Left hindlimb (tissue), 1 donor: ENCODE measurements at places on chromosomes 5 and 9.

- peak; percentile 54 for DNase-seq
These were observed 715 bp downstream of the FGF10 start for GRCh38 chr5:44388321-44389089.

DNA sequence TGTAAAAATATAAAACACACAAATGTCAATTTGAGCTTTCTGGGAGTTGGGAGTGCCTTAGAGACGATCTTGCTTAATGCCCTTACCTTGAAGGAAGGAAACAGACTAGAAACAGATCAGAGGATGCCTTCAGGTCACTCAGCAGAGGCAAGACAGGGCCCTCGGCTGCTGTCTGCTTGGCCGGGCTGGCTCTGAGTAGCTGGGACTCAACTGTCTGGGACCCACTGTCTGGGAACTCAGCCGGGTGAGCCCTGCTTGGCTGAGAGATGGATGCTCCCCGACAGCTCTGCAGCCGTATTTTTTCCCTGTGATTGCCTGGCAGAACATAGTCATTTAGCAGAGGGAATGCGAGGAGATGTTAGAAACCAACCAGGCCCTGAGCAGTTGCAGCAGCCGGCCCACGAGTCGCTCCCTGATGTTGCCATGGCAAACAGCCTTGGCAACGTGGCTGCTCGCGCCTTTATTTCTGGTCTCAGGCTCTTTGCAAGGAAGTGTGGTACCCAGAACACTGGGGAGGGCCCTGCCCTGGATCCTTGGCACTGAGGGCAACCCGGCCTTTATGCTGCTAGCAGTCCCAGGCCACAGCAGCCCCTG, 10.9 kb downstream of the PPARGC1B start:
- DNase-seq, result no peak

DNA sequence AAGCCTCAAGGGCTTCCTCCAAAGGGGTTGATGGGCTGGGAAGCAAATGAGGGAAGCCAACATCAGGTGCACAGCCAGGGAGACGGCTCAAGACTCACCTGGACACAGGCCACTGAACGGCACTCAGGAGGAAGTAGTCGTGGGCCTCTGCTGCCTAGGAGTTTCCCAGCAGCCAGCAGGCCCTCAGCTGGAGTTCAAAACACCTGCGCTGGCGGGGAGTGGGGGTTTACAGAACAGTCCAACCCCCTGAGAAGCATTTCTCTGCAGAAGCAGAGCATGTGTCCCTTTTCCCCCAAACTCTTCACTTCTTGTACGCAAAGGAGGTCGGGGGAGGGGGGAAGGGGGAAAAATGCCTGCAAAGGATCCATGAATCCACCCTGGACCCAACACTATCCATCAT, 2.3 kb downstream of the WHRN start:
- no peak for DNase-seq

- DNase-seq, result no peak
These were observed 103.1 kb downstream of the PAX5 start for GRCh38 chr9:36930941-36931340.

GRCh38 chr5:34598177-34598794, 57.8 kb upstream of the RAI14 start:
- no peak for DNase-seq

DNA sequence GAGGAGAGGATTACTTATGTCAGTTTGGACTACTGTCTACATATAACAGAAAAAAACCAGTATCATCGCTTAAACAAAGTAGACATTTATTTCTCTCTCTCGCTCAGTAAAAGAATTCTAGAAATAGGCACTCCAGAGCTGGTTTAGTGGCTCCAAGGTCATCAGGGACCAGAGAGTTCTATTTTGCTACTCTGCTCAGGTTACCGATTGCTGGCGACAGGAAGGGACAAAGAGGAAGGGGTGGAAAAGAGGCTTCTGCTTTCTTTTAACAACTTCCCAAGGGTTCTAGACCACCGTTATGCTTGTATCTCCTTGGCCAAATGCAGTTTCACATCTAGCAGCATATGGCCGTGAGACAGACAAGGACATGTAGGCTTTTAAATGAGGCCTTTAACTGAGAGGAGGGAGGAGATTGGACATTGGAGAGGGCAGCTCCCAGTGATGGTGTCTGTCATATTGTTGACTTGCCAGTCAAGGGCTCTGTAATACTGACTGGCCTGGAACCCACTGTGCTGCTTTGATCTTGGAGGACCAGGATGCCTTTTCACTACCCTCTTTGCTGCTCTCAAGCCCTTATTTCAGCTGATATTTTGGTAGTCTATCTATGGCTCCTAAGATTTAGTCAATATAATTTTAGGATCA, 15.6 kb upstream of the DCP2 start:
- DNase-seq, result no peak

DNA sequence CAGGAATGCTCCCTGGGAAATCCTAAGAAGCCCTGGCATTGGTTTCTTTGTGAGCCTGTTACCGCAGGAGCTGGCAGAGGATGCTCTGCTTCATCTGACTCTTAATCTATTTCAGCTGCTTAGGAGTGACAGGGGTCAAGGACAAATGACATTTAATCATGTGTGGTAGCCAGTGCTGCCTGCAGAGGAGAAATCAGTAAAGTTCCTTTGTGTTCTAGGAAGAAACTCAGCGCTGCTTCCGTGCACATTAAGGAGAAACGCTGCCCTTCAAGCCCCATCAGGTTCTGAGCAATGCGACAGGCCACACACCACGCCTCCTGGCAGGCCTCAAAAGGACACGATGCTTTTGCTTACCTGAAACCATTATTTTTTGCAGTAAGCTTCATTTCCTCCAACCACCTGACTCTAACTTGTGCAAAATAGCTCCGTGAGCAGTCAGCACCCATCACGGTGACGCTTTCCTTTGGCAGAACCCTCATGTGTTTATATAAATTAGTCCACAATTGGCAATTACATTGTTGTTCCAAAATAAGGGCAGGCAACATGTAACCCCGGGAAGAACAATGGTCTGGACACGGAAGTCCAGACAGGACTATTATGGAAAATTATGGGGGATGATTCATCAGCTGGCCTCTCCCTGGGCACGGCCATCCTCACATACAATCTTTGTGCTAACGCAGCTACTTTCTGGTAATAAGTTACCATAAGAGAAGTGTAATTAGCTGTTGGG, 387.9 kb upstream of the DAP start:
- no peak for DNase-seq

DNA sequence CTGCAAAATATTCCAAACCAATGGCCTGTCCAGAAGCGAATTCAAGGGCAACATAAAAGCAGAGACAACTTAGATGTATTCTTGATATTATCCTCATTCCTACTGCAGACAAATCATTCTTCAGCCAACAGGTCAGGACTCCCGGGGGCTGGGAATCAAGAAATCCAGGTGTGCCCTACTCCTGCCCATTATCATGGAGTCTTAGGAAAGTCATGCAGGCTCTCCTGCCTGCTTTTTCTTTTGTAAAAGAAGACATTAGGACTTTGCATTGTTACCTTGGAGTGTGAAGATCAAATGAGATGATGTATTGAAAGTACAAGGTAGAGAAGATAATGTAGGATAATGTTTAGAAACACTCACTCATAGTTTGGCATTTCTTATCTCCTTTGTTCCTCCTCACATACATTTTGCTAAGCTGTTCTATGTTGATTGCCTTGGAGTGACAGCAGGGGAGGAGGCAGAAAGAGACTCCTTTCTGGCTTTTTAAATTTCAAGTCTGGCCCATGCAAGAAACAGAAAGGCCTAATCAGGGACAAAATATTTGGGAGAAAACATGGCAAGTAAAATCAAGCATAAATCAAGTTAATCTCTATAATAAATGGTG, 113.8 kb downstream of the SV2C start:
- DNase-seq, result no peak

GRCh38 chr5:172859966-172860365, 25.9 kb downstream of the ERGIC1 start:
- DNase-seq, result no peak

GRCh38 chr5:53002491-53002890, 13.3 kb downstream of the ITGA2 start:
- no peak for DNase-seq

- DNase-seq, result peak; percentile 94
These were observed 61.8 kb downstream of the SPATA31C2 start for GRCh38 chr9:88076286-88077070.

GRCh38 chr9:112629671-112630485, 88.0 kb downstream of the INIP start:
- no peak for DNase-seq

- no peak for DNase-seq
These were observed 58.6 kb downstream of the GCNT4 start for GRCh38 chr5:74993743-74994142.

DNA sequence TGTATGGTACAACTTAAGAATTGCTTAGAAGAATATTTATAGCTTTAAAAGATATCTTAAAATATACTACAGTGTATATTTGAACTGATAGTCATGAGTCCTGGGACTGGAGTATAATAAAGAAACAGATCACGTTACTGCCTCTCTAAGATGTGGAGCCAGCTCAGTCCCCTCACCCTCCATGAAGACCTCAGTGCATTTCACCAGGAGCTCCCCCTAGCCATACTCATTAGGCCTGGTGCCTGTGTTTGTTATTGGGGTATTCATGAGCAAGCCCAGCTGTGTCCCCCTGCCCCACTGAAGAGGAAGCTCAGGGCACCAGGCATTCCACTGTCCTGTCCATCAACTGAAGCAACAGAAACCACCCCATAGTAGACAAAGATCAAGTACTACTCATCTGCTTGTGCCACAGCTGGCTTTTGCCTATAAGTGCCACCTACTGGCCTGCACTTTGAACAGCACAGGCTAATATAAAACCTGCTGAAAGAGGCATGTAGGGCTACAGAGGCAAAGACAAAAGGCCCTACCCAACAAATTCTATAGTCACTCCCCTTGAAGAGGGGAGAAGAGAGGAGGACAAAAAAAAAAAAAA, 850.2 kb upstream of the NUDT12 start:
- no peak for DNase-seq

DNA sequence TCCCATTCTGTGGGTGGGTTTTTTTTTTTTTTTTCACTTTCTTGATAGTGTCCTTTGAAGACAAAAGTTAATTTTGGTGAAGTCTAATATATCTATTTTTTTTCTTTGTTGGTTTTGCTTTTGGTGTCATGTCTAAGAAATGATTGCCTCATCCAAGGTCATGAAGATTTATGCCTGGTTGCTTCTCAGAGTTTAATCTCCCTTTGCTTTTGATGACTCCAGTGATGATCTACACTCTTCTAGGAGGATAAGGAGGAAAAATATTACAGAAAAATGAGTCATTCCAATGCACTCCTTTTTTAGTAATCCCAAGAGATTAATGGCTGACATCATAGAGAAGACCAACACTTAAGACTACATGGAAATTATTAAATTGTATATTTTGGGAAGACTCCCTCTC, 79.7 kb upstream of the ICE1 start:
- DNase-seq, result no peak

- no peak for DNase-seq
These were observed 211.7 kb downstream of the COMMD10 start for GRCh38 chr5:116296335-116297072.

DNA sequence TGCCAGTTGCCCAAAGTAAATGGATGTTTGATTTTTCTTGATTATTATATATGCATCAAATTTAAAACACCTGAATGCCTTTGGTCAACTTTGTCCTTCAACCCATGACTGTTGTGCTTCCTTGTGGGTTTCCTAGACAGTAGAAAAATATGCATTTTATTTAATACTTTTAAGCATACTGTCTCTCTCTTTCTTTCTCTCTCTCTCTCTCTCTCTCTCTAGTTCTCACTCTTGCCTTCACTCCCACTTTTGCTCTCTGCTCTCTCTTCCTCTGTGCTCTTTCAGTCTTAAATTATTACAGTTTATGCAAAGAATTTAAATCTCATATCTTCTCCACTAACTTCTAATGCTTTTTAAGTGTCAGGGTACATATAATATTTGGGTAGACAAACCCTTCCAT, 173.0 kb downstream of the PARP8 start:
- DNase-seq, result no peak

GRCh38 chr5:6803981-6804550, 90.8 kb downstream of the TENT4A start:
- DNase-seq, result no peak

DNA sequence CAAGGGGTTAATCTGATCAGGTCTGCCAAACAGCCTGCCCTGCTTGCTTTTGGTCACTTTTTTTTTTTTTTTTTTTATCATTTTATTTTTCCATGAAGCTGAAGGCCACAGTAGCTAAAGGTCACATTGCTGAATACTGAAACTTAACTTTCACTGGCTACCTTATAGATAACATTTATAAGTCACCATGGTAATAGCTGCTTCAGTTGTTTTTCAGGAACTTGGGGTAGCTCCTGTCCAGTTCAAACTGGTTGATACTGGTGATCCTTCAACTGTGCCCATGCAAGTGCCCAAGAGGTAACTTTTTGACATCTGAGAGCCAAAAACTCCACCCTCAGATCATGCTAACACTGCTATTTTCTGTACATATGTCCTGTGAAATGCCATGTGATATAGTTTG, 68.3 kb upstream of the RGS7BP start:
- DNase-seq, result no peak

GRCh38 chr5:4212981-4213819, 617.6 kb downstream of the IRX1 start:
- DNase-seq, result no peak

DNA sequence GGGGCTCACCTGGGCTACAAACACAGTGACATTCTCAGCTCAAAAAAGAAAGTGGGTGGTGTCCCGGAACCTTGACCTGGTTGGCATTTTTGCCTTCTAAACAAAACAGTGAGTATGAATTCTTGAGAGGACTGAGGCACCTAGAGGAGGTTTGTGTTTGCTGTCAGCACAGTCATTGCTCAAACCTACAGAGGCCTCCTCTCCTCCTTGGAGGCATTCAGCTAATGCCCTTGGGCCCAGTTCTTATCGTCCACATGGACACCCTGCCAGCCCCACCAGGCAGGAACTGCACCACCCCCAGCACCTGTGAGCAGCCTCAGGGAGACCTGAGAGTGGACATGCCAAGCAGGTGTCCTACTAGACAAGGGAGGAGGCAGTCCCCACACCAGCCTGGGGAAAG, 156.7 kb downstream of the SYK start:
- no peak for DNase-seq

- DNase-seq, result no peak
These were observed 8.7 kb downstream of the UBQLN1 start for GRCh38 chr9:83698976-83699585.

DNA sequence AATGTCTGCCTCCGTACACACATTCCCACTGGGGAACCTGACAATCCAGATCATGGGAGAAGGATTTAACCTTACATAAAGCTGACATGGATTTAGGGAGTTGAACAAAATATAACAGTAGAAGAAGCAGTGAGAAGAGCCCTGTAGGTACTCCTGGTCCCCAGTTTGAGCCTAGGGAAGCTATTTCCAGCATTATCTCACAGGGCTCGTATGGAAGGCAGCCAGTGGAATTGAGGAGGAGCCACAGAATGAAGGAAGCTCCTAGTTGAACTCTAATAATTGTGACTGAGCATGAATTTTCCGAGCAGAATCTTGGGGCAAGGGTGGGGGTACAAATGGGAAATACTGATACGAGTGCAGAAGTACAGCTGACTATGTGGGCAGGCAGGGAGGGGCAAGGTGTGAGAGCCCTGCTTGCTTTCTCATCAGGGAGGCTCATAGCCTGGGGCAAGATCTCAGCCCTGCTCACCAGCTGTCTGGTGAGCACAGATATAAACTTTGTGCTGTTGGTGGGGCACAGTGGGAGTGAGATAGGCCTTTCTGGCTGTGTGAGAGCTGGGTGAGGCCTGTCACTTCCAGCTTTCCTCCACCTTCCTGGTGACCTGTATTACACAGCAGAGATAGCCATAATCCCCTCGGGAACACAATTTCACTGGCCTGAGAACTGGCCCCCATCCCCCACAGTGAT, 290.7 kb upstream of the IL12B start:
- no peak for DNase-seq
